ENCODE measurements at places on chromosomes 6 and 20.

DNA sequence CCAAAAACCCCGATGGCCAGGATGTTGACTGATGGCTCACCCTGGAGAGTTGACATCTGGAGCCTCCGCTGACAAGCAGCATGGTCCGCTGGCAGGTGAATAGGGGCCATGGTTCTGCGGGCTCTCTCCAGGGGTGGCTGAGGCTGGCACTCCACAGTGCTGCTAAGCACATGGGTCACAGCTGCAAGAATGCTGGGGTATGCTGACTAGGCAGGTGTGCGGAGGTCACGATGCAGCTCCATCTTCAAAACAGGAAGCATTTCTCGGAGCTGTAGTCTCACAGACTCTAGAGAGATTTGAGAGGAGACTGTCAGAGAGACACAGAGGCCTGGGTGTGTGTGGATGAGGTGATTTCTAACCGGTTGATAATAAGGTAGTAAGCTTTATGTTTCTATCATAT is 341.6 kb downstream of the NRN1 start:
- no peak for DNase-seq

- DNase-seq: no peak
Measured at GRCh38 chr6:11763460-11764249, 14.9 kb downstream of the ADTRP start.

- DNase-seq: no peak
Measured at GRCh38 chr6:108448481-108448880, 112.2 kb upstream of the FOXO3 start.

GRCh38 chr6:49892280-49892679 is 25.9 kb upstream of the CRISP1 start:
- no peak for DNase-seq

DNA sequence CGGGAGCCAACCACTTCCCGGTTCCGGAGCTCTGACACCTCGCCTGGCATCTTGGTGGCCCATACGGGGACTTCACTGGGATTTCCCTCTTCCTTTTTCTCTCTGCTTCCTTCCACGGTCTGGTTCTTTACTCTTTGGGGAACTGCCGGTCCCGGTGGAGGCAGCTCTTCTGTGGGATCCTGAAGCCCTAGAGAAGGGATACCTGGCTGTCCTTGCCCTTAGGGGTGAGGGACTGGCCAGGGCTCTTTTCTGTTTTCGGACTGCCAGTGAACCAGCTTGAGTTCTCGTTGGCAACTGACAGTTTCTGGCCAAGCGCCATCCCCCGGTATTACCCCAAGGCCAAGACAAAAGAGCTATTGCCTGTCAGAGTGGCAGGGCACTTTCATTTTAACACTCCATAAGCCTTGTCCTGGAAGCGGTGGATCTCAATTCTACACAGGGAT is 880 bp upstream of the CPXM1 start:
- no peak for DNase-seq

DNA sequence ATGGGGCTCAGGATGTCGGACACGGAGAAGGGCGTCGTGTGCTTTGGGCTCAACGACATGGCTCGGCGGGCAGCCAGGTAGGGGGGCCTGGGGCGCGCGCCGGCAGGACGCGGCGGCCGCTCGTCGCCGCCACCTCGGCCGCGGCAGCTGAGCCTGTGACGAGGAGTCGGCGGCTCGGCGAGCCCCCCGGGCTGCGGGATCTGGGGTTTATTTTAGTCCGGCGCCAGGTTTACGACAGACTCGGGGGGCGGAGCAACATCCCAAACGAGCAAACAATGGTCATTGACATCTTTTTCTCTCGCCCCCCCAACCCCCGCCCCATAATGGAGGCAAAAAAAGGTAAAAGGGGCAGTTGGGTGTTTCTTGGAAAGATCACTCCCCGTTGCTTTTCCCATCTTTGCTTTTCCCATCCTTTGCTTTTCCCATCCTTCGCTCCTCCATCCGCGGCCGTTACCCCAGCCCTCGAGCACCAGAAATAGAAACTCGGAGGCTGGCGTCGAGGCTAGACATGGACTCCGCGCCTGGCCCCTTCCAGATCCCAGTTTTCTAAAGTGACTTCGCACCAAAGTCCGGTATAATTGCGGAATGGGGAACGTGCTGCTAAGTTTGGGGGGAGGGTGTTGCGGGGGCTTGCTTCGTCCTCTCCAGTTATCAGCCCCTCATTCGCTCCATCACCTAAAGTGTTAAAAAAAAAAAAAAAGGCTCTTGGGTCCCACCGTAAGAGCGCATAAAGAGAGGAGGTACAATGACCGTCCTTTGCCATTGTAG is at the start of gene NKX2-4:
NKX2-4 (minus strand) TSS at position 186 of the 768 bp plus-strand sequence; CDS start at position 59, 127 bp downstream.
- no peak for DNase-seq

DNA sequence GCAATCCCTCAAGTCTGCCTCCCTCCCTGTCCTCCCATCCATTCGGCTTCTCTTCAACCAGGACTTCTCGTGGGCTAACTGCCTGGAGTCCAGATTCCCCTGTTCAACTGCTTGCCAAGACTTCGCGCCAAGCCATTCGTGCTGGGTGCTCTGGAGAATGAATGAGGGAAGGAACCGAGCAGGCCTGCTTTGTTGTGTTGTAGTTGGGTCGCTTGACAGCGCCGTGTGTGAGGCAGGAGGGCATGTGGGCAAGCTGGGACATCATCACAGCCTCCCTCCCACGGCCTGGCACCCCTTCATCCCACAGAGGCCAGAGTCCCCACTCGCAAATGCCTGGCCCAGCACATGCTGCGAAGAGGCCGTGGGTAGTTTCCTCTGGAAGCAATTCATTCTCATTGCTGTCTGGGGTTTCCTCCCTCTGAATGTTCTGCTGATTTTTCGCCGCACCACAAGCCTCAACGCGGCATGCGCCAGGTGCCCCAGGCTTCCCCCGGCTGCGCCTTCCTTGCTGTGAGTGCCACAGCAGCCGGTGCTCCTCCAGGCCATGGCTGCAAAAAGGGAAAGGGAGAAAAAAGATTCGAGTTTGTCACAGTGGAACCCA is 336.0 kb downstream of the QKI start:
- no peak for DNase-seq

DNA sequence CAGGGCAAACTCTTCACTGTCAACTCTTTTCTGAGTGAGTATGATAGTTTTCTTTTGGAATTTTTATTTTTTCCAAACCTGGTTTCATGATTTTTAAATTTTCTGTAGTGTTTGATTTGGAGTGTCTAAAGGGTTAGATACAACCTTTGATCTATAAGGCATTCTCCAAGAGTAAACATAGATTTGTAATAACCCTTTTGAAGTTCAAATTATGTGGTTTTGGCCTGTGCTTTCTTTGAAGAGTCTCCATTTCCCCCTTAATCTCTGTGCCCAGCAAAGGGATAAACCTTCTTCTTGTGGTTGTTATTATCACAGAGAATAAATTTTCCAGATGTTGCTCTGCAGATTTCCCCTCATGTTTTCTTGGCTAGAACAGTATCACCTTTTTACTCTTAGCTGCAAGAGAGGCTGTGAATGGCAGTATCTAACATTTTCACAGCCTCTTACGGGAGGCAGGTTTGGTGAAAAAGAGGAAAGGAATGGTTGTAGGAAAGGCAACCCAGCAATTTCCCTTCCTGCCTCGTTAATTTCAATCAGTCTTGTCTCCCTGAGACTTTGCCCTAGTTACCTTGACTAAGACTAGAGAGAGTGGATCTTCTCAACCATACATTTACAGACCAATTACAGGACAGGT is 83.3 kb upstream of the AKIRIN2 start:
- no peak for DNase-seq

DNA sequence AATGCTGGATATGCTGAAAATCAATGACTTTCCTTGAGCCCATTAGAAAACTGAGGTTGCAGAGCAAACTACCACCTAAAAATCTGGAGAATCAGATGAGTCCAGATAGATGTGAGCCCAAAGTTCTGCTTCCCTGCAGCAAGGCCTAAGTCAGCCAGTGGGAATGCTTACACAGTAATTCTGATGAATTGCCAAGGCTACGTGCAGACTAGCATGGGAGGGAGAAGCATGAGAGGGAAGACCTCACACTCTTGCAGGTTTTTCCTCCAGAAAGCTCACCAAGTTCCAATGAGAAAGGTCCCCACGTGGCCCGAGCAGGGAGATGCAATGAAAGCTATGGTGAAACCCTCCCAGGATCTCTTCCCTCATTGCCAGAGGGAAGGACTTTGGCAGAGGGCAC is 104.8 kb upstream of the SIRPA start:
- no peak for DNase-seq
